ENCODE measurements at places on chromosomes 3 and 15.

GRCh38 chr3:188326111-188326510 is 172.2 kb downstream of the LPP start:
- no peak for DNase-seq

DNA sequence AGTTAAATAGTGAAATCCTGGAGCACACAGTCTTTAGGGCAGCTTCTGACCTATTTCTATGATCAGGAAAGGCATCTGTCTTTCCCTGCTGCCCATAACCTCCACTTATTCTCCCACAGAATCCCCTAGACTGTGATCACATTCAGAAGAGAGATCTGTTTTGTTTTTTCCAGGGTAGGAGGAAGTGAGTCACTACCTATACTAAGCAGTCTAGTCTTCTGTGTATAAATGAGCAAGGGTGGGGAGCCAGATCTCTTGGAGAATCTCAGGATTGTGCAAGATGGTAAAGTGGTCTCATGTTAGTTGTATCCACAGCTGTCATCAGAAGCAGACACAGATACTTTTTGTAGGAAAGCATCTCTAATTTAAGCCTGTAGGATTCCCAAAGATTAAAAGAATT is 11.8 kb upstream of the FBXO22 start:
- DNase-seq: no peak

GRCh38 chr3:54427941-54428871 is 305.9 kb downstream of the CACNA2D3 start:
- DNase-seq: no peak

- no peak for DNase-seq
Measured at GRCh38 chr3:4498446-4498845, 5.3 kb downstream of the ITPR1 start.

- no peak for DNase-seq
Measured at GRCh38 chr3:76372497-76372896, 587.1 kb upstream of the ZNF717 start.

DNA sequence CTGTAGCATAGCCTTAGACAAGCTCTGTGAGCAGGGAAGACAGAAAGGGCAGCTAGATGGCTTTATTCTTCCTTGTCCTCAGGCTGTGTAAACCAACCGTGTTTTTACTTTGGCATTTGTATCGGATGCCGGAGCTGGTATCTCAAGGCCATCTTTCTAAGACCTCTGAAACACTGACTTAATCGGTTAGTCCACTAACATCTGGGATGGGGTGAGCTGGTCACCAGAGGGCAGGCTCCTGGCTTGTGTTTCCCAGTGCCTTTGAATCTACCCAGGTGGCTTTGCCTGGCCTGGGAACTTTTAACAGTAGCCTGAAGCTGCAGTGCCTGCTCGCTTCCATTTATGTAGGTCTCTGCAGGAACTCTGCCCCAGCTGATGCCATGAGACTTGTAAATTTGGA is 252.7 kb downstream of the NR1D2 start:
- DNase-seq: no peak

DNA sequence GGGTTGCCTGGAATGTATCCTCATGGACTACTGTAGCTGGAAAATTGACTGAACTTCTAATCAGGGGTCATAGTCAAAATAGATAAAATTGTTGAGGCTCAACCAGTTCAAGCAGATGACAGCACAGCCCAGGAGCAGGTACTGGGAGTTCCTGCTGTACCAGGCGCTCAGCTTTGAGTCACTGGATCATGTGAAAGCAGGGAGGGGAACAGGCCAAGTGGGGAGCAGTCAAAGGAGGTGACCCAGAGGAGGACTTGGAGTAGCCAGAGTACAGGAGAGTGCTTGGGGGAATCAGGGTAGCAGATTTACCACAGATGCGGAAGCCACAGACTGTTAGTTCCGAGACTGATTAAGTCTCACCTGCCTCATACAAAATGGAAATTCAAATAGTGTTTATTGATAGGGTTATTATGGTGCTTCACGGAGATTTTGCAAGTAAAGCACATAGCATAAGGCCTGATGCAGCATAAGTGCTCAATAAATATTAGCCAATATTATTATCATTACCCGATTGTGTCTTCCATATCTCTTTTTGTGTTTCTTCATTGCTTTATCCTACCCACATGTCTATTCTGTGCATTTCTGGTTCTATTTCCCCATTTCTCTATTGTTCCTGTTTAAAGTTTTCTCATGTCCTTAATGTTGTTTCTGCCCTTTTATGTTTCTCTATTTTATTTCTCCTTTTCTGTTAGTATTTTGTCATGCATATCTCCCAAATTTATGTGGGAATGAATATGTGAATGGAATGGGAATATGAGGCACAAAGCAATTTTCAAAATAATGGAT is 369.2 kb upstream of the MCTP2 start:
- no peak for DNase-seq

DNA sequence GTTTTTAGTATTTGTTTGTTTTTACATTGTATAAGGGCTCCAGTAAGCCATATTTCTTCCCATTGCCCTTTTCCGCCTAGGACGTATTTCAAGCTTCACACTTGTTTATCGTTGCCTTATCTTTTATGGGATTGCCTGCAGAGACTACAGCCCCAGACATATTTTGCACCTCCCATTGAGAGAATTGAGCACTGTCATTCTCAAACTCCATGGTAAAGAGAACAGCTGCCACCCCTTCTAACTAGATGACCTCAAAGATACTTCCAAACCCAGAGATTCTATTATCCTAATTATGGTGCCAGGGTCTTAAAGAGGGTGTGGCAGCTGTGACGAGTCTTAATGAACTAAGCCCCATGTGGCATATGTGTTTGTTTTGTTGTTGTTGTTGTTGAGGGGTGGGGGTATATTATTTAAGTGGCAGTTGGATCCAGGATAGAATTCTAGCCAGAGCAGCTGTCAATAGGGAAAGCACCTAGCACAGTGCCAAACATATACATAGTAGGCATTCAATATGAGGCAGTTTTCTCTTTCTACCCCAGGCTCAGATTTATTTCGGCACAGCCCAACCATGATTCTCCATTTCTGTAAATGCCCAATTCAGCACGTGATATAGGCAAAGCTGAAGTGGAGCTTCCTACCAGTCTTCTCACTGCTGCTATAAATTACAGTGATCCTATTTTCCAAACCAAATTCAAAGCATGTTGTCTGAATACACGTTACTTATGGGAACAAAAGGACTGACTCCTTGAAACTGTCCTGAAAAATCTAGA is 932 bp upstream of the TP53BP1 start:
- no peak for DNase-seq

- DNase-seq: no peak
Measured at GRCh38 chr3:40264451-40264850, 45.1 kb upstream of the EIF1B start.

All from stimulated activated CD4-positive, alpha-beta T cell treated with anti-CD3 and anti-CD28 coated beads, Interleukin-1b, Interleukin-23, amount 100 ng/mL, for 1 hour (primary cell).